ENCODE measurements at places on chromosomes 1 and 21.
A peak's percentile ranks its signal among the peaks of the same experiment; 100 is the strongest.

DNA sequence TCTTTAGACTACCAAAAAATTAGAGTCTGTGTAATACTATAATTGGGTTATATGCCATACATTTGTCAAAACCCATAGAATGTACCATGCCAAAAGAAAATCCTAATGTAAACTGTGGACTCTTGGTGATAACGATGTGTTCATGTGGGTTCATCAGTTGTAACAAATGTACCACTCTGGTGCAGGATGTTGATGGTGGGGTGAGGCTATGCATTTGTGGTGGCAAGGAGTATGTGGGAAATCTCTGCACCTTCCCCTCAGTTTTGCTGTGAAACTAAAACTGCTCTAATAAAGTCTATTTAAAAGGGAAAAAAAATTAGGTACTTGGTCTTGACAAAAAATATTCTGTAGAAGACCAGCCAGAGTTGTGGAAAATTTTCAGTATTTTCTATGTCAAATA, 43.4 kb downstream of the INKA2 start:
- DNase-seq, result no peak

DNA sequence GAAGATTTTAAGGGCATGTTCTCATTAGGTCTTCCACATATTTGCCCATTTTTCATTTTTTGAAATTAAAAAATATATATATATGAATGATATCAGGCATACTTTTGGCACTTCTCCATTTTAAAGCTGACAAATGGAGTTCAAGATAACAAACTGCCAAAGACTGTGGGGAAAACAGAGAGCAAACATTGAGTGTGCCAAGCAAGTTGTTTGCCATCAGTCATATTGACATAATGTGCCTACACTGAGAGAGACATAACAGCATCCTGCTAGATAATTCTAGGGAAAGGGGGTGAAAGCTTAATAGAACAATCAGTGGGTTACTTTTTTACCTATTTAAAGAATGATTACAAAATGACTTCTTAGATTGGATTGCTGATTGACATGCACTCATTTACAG, 529.4 kb upstream of the CXADR start:
- no peak for DNase-seq

- no peak for DNase-seq
These were observed 52.1 kb downstream of the SYDE2 start for GRCh38 chr1:85148524-85149250.

DNA sequence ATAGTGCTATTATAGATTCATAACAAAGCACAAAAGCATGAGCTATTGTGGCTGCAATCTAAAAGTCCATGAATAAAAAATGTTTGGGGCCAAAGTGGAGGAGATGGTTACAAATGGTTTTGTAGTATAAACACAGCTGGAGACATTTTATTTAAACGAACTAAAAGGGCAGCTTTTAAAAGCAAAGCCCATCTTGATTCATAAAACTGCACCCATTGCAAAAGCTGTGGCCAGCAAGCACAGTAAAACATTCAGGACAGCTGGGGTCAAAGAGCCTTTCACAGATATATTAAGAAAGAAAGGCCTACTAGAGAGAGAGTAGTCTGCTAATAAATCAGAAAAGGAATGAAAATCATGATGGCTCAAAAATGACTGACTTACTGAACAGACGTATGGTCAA, 520.8 kb downstream of the NUF2 start:
- DNase-seq, result no peak

DNA sequence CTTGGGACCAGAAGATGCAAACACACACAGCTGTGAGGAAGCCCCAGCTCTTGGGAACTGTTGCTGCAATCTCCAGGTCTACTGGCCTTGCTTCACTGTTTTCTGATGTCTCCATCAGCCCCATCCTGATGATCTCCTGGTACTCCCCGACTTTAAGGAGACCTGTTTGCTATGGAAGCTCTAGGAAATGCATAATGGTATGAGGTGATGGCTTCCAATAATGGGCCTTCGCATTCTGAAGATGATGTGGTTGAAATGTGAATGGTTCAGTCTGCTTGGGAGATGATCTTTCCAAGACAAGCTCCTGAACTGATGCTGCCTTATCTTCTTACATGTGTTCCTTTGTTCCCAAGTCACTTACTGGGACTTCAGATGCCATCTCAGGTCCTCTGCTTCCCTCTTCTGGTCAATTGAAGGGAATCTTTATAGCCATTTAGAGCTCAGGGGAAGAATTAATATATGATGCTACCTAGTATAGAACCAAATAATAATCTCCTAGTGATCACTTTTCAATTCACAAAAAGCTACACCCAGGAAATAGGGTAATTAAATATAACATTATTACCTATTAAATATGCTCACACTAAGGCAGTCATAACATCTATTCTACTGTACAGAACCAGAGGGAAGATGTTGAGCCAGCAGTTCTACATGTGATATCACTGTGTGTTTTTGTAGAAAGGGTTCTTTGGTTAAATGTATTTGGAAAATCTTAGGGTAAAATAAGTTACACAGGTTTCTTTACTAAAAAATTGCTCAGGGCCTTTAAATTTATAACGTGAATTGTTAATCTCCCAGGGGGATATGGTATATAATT, 73.9 kb upstream of the VTCN1 start:
- no peak for DNase-seq

- no peak for DNase-seq
These were observed 39.5 kb downstream of the COLGALT2 start for GRCh38 chr1:183998045-183998444.

DNA sequence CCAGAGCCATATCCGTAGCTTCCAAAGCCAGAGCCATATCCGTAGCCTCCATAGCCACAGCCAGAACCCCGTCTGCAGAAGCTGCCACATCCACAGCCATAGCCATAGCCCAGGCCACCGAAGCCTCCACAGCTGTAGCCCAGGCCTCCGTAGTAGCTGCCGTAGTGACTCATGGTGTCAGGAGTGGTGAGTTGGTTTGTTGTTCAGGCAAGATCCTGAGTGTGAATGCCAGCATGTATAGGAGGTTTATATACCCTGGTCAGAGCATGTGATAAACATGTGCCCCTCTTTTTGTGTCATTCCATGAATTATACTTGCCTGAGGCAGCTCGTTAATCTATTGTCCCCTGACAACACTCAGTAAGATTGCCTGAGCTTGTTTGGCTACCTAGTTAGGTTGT, at the start of gene KRTAP19-1:
TSS of gene KRTAP19-1 (minus strand) at position 223 of the 400 bp plus-strand sequence. CDS start at position 173, 50 bp downstream.
- DNase-seq, result no peak

DNA sequence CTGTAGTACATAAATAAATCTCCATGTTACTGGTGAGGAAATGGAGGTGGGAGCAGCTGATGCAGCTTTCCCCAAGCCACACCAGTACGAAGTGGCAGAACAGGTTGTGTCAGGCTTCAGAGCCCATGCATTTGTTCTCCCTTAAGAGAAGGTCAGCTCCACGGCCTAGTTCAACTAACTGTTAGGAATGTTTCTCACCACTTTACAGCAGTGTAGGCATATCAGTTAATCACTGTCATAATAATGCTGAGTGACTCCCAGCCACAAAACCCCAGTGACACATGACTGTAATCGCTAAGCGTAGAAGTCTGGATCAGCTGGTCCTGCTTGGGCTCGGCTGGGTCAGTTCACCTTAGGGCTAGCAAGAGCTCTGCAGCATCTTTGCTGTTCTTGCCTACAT, 90.4 kb downstream of the VPS26C start:
- DNase-seq, result no peak

DNA sequence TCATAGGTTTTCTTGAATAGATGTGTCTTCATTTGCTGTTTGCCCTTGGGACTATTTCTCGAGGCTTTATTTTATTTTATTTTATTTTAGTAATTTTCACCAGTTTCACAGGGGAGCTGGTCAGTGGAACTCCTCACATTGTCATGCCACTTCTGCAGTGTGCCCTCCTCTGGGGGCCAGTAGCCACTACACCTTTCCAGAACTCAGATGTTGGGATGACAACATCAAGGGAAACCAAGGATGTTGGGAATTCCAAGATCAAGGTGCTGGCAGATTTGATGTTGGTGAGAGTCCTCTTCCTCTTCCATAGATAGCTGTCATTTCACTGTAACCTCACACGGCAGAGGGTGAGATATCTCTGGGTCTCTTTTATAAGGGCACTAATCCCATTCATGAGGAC, 35.5 kb downstream of the SLC26A9 start:
- no peak for DNase-seq

GRCh38 chr1:86016076-86016759, 140.4 kb downstream of the COL24A1 start:
- no peak for DNase-seq

DNA sequence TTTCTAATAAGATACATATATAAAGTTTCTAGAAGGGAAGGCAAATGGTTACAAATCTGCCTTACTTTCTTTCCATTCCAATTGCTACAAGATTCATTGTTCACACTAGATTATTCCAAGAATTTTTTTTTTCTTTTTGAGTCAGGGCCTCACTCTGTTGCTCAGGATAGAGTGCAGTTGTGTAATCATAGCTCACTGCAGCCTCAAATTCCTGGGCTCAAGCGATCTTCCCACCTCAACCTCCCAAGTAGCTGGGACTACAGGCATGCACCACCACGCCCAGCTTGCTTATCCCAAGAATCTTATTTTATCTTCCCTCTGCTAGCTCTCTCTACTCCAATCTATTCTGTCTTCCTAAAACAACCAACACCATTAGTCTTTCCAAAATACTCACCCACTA, 81.8 kb downstream of the KIAA0319L start:
- DNase-seq, result no peak

DNA sequence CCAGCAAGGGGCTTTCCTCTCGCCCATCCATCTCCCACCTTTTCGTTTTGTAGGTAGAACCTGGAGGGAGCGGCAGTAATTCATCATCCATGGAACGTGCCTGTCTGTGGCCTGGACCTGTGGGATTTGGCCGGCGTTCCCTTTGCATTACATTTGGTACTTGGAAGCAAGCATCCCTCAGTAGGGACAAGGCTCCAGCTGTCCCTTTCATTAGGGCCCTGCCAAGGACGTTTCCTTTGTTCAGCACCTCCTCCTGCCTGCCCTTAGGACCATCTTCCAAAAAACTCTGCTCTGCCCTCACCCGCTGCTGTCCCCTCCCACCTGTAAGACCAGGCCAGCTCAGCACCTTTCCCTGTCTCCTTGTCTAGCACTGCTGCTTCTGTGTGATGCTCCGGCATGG, 62.1 kb downstream of the RYR2 start:
- DNase-seq, result no peak

DNA sequence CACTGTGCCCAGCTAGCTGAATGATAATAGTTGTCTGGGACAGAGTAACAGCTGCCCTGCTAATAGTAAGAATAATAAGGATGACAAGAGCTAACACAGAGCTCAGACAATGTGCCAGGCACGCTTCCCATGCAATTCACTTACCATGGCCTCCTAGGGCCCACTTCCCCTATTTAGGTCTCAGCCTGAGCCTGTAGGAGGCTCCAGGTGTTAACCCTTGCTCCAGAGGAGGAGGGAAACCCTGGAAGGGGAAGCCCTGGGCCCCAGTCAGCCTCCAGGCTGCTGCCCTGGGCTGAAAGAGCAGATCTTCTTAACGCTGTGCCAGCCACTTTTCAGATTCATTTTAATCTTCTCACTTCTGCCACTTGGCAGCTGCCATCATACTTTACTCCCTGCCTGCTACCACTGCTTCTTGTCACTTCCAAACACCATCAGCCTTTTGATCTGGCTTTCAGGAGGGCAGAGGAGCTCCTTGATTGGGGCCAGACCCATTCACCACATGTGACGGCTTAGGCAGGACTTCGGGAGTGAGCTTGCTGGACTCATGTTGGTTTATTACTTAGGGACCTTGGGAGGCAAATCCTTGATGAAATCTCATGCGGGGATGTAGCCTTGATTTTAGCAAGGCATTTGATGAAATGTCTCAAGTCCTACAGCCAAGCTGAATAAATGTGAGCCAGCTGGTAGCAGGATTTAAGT, 66.7 kb upstream of the PARP1 start:
- DNase-seq, result no peak

- DNase-seq, result no peak
These were observed 15.8 kb downstream of the ODF2L start for GRCh38 chr1:86380257-86380861.

- no peak for DNase-seq
These were observed 91.3 kb downstream of the RWDD3 start for GRCh38 chr1:95325349-95325748.

GRCh38 chr1:47104816-47105215, 32.4 kb upstream of the CYP4A22 start:
- DNase-seq, result no peak

DNA sequence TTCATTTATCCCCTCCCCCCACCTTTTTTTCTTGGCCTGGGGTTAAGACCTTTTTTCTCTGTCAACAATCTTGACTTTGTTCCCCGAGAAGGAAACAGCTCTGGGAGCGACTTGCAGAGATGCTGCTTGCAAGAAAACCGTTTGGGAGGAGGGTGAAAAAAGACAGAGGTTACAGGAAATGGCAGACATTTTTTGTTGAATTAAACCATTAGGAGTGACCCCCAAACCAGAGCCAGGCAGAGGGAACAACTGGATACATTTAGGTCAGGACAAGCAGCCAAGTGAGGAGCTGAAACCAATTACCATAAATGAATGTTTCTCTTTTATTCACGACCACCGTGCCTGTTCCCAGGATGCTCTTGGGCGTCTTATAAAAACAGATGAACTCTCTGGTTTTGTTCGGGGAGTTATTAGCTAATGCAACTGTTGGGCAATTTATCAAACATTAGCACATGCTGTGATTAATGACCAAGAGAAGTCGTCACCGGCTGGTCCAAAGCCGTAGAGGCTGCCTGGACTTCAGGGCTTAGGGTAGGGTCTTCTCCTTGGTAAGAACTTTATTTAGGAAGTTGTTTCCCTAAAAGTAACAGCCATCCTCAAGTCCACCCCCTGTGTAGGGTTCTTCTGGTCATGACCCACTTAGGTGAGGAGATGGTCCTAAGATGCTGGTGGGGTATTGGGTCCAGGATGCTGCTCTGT, 141.0 kb downstream of the FOXD2 start:
- no peak for DNase-seq

GRCh38 chr1:170885551-170885950, 49.8 kb upstream of the MROH9 start:
- DNase-seq, result no peak

GRCh38 chr1:244324176-244324883, 127.4 kb downstream of the ADSS2 start:
- no peak for DNase-seq

- peak; percentile 78 for DNase-seq
These were observed at the start of gene TAGLN2 for GRCh38 chr1:159924791-159925718. TAGLN2 (minus strand) TSS chr1:159925507; CDS start chr1:159920509, 4,998 bp downstream.

GRCh38 chr1:45331436-45332345, 5.0 kb downstream of the HPDL start:
- DNase-seq, result no peak

GRCh38 chr21:40466893-40467483, 380.0 kb downstream of the DSCAM start:
- DNase-seq, result no peak

- DNase-seq, result no peak
These were observed 79.8 kb upstream of the HAO2 start for GRCh38 chr1:119288751-119289150.

DNA sequence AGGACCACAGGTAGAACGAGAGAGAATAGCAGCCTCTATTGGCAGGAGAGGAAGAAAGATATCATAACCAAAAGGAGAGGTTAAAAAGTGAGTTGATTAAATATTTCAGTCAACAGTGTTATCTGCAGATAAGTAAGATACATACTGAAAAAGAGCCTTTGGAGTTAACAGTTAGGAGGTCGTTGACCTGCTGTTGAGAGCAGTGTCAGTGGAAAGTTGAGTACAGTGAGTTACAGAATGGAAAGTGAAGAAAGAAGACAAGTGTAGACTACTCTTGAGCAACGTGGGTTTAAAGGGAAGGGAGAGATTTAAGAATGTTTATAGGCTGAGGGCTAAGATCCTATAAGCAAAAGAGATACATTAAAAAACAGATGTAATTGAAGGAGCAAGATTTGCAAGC, 30.2 kb downstream of the GNAT2 start:
- DNase-seq, result no peak

- no peak for DNase-seq
These were observed 60.3 kb upstream of the GREM2 start for GRCh38 chr1:240672132-240672811.
